ENCODE measurements at places on chromosomes 5 and 9. TPM values are rescaled to one million over a fixed set of nuclear protein-coding genes. Genes with fewer than 3 reads are reported as not detected.
A peak's percentile ranks its signal among the peaks of the same experiment; 100 is the strongest.

DNA sequence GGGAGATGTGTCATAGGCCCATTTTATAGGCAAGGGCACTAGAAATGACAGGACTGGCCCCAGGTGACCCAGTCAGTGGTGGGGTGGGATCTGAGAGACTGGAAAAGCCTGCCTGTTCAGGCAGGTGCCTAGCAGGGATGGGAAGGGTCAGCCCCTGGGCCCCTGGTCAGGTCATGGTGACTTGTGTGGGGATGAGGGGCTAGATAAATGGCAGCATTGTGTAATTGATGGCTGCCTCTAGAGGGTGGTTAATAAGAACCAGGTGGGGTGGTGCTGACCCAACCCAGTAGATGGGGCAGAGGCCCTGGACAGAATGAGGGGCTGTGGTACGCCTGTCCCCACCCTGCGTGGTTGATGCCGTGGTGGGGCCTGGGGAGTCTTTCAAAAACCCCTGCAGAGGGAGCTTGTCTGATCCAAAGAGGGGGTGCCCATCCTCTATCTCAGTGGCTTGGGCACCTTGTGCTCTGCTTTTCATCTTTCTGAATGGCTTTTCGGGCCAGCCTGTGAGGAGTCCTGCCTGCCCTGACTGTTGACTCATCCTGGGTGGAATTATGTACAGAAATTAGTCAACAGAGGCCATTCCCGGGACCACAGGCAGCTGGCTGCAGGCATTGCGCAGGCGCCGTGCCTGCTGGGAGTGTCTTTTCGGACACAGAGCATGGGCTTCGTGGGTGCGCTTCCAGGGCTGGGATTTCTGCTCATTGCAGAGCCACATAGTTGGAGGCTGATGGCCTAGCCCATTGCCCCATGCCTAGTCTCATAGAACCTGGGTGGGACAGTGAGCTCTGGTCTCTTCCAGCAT, 93.6 kb upstream of the PITX1 start:
- H3K4me1 ChIP-seq: peaks cover 2% of the 10 kb centered on the region
- no peak overlapping the region for H3K27ac ChIP-seq
- peaks cover 15% of the 10 kb centered on the region for H3K27me3 ChIP-seq
- no peak for DNase-seq
- no peak overlapping the region for H3K4me3 ChIP-seq

DNA sequence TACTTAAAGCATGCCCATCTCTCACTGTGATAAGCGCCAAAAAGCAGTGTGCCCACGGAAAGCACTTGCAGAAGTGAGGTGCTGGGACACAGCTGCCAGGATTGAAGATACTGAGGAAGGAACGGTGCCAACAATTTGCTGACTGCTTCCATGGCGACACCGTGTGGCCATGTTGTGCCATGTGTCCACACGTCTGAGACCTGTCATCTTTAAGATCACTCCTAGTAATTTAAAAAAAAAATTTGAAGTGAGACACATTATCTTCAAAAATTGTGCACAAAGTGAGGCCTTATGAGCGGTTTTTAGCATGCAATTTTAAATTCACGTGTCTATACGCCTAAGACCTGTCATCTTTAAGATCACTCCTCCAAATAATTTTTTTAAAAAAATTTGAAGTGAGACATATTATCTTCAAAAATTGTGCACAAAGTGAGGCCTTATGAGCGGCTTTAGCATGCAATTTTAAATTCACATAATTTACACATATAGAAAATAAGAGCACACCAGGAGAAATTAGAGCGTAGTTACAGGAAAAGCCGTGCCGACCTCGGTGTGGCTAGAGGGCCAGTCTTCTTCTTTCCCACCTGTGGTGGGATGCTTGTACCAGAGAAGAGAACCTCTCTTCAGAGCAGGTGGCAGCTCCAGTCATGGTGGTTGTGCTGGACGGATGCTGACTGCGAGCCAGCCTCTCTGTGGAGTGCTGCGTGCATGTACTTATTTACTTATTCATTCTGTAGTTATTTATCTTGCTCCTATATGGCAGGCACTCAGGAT, 21.4 kb upstream of the FLT4 start:
- H3K4me1 ChIP-seq: peaks cover 2% of the 10 kb centered on the region
- H3K27me3 ChIP-seq: peaks cover 23% of the 10 kb centered on the region
- H3K4me3 ChIP-seq: no peak overlapping the region
- DNase-seq: peak; percentile 73

EDIL3 gene
- not detected for total RNA-seq

DNA sequence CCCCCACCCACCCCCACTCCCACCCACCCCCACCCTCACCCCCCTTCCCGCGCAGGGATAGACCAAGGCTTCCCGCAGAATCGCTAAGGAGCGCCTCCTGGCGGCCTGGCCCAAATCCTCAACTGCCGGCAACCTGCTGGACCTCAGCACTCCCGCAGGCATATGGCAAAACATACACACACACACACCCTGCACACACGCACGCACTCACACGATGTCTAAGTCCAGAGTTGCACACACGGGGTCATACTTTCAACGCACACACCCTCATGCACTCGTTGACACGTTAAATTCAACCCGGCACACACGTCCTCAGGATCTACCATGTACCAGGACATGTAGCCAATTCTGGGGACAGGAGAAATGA, 1.7 kb downstream of the CPLX2 start:
- H3K27me3 ChIP-seq: peaks cover 58% of the 10 kb centered on the region
- H3K4me1 ChIP-seq: peaks cover 4% of the 10 kb centered on the region
- no peak for DNase-seq
- H3K36me3 ChIP-seq: no peaks in the 10 kb centered on the region
- no peak overlapping the region for H3K27ac ChIP-seq

FGF1 gene
- total RNA-seq: not detected

- peaks cover 70% of the 10 kb centered on the region for H3K36me3 ChIP-seq
- DNase-seq: no peak
- H3K4me3 ChIP-seq: no peak overlapping the region
- H3K27ac ChIP-seq: no peak overlapping the region
Observed at GRCh38 chr5:1463326-1464095, 18.3 kb upstream of the SLC6A3 start.

SLC34A3 gene
- not detected for total RNA-seq

DNA sequence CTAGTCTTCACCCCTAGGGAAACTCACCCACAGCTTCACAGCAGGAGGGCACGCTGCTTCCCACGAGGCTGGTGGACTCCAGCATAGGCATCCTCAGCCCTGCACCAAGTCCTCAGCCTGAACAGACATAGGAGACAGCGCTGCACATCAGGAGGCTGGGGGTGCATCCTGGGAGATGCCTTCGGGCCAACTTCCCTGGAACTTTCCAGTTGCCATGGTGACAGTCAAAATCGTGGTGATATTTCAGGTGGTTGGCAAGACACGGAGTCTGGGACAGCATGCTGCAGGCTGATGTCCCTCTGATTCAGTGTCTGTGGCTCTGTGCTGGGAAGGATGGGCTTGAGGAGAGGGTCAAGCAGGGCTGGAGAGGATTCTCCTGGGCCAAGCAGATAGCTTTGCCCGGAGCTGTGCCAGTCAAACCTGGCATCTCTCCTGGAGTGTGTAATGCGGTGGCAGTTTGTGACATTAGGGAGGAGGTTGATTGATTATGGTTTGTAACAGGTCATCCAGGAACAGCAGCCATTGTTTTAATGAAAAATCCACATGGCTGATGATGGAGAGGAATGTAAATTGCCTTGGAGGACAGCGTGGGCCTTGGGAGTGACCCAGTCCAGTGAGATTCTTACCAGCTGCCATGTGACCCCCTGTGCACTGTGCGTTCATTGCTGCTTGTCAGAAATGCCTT, 35.6 kb upstream of the SEMA4D start:
- no peak overlapping the region for H3K4me3 ChIP-seq
- peaks cover under 1% of the 10 kb centered on the region for H3K36me3 ChIP-seq
- peaks cover 90% of the 10 kb centered on the region for H3K4me1 ChIP-seq
- H3K27me3 ChIP-seq: no peaks in the 10 kb centered on the region
- H3K27ac ChIP-seq: peak overlapping the region; percentile 64

SLC1A3 gene
- not detected for total RNA-seq

- no peak overlapping the region for H3K27ac ChIP-seq
- H3K27me3 ChIP-seq: peaks cover 16% of the 10 kb centered on the region
- no peaks in the 10 kb centered on the region for H3K4me1 ChIP-seq
- no peak for DNase-seq
Observed at GRCh38 chr9:15101095-15101494, 190.9 kb upstream of the FREM1 start.

DNA sequence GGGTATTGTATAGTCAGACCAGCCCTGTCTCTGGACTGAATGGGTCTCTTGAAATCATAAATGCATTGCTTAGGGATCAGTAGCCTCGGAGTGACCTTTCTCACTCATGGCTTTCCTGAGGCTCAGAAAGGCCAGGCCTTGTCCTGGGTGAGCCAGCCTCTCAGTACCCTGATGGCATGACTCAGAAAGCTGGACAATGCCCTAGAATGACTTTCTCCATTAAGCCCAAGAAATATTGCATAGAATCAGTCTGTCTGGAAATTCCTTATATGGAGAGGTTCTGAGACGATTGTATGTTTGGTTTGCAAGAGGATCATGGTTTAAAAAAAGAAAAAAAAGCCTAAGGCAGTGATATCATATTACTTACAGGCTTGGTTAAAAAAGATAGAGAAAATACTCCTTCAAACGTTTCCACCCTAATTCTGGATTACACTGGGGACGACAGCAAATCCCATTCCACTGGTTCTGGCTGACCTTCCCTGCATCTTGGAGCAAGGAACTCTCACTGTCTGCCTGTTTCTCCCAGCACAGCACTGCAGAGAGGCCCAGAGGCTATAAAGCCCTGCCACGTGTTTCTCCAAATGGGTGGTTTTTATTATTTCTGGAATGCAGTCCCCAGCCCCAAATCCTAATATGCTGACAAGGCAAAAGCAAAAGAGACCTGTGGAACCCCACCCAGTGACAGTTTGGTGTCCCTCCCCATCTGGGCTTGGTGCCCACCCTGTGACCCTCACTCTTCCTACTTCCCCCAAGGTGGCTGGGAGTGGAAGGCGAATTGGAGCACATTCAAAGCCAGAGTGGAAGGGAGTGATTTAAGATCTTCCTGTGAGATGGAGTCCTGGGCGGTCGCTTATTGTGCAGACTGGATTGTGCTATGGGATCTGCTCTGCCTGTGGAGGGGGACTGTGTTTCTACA, 34.4 kb downstream of the MAP1B start:
- no peak overlapping the region for H3K4me3 ChIP-seq
- H3K27me3 ChIP-seq: peaks cover 83% of the 10 kb centered on the region
- no peak overlapping the region for H3K27ac ChIP-seq
- H3K4me1 ChIP-seq: peaks cover 11% of the 10 kb centered on the region

- H3K36me3 ChIP-seq: no peaks in the 10 kb centered on the region
- no peak overlapping the region for H3K27ac ChIP-seq
- H3K4me1 ChIP-seq: peaks cover 14% of the 10 kb centered on the region
- peaks cover 19% of the 10 kb centered on the region for H3K27me3 ChIP-seq
- no peak for DNase-seq
- H3K4me3 ChIP-seq: no peak overlapping the region
Observed at GRCh38 chr9:136270173-136270705, 24.6 kb upstream of the QSOX2 start.

C8G gene
- total RNA-seq: not detected

GRCh38 chr5:160660132-160660531, 191.9 kb downstream of the ATP10B start:
- no peak overlapping the region for H3K27ac ChIP-seq
- H3K4me1 ChIP-seq: peaks cover 12% of the 10 kb centered on the region
- H3K36me3 ChIP-seq: no peaks in the 10 kb centered on the region
- peaks cover 2% of the 10 kb centered on the region for H3K27me3 ChIP-seq
- no peak for DNase-seq

DNA sequence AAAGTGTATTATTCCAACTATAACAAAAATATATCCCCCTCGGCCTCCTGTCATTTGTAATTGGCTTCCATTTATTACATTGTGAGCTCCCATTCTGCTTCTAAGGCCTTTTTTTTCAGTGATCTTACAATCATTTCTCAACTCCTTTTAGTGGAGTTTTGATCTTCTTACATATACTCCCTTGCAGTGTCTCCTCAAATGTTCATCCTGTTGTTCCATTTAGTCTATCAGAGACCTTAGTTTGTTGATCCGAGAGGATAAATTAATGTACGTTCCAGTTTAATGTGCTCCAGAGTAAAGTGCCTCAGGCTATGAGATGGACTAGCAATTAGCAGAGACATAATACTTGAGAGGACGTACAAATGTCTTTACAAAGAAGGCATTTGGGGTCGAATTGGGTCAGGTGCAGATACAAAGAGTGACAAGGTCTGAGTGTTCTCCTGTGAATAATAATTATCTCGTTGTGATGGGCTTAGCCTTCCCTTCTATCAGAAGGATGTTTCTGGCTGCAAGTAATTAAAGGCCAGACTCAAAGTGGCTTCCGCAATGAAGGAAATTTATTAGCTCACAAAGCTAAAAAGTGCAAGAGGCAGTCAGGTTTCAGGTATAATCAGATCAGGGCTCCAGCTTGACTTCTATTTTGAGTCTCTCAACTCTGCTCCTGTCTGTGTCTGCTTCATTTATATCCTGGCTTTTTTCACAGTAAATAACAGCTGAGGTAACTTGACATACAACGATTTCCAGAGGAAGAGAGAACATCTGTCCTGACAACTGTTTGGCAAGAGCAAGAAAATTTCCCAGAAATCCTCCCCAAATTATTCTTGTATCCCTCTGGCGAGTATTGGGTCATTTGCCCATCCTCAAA, 30.1 kb downstream of the ARRDC3 start:
- H3K4me3 ChIP-seq: no peak overlapping the region
- no peak overlapping the region for H3K27ac ChIP-seq
- peaks cover 9% of the 10 kb centered on the region for H3K27me3 ChIP-seq
- H3K36me3 ChIP-seq: peaks cover 7% of the 10 kb centered on the region
- peaks cover 7% of the 10 kb centered on the region for H3K4me1 ChIP-seq
- no peak for DNase-seq

DNA sequence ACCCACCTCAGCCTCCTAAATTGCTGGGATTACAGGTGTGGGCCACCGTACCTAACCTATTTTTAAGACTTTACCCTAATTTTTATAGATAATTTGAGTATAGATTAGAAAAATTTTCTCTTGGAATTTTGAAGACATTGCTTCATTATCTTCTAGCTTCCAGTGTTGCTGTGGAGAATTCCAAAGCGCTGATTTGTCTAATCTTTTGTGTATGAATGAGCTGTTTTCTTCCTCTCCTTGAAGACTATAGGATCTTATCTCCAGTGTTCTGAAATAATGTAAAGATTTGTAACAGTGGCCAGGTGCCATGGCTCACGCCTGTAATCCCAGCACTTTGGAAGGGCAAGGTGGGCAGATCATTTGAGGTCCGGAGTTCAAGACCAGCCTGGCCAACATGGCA, 5.7 kb upstream of the SNX24 start:
- no peak for DNase-seq
- H3K36me3 ChIP-seq: peaks cover 3% of the 10 kb centered on the region
- H3K27me3 ChIP-seq: peaks cover 15% of the 10 kb centered on the region
- no peak overlapping the region for H3K4me3 ChIP-seq

GARNL3 gene
- 4.0 TPM for total RNA-seq

All from activated CD8-positive, alpha-beta memory T cell treated with anti-CD3 and anti-CD28 coated beads, Interleukin-2, amount 10 ng/mL, durations not matched to agents 7 days and 5 days (primary cell).